ENCODE measurements at places on chromosomes 13 and 19. TPM values are rescaled to one million over a fixed set of nuclear protein-coding genes. Genes with fewer than 3 reads are reported as not detected.

The NUDT15 gene
- total RNA-seq, result 12.2 TPM

The ABCA7 gene
- total RNA-seq, result 161 TPM

DNA sequence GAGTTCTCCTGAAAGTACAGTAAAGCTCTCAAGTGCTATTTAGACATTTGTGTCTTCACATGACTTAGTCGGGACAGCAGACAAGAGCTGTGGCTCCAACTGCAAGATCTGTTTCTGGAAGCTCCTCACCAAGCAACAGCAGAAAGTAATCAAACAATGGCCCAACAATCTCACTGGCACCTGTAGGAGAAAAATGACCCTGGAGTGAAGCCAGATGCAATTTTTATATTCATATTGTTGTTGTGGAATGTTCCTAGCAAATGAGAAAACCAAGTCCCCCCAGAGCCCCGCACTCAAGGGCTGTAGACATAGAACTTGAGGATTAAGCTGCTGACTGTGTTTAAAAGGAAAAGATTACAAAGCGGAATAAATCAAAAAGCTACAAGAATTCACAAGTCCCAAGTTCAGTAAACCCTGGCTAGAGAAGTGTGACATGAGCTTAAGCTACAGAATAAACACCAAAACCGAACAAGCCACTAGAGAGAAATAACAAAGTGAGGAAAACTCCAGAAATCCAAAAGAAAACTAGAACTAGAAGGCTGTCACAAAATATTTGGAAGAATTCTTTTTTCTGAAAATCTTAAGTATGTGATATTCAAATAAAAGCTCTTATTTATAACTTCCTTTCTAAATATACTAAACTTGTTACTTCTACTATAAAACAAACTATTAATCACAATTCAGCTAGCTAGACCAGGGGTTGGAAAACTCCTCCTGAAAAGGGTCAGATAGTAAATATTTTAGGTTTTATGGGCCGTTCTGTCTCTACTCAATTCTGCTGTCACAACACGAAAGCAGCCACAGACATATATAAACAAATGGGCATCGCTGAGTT, 454.5 kb downstream of the SUCLA2 start:
- no peak for DNase-seq

DNA sequence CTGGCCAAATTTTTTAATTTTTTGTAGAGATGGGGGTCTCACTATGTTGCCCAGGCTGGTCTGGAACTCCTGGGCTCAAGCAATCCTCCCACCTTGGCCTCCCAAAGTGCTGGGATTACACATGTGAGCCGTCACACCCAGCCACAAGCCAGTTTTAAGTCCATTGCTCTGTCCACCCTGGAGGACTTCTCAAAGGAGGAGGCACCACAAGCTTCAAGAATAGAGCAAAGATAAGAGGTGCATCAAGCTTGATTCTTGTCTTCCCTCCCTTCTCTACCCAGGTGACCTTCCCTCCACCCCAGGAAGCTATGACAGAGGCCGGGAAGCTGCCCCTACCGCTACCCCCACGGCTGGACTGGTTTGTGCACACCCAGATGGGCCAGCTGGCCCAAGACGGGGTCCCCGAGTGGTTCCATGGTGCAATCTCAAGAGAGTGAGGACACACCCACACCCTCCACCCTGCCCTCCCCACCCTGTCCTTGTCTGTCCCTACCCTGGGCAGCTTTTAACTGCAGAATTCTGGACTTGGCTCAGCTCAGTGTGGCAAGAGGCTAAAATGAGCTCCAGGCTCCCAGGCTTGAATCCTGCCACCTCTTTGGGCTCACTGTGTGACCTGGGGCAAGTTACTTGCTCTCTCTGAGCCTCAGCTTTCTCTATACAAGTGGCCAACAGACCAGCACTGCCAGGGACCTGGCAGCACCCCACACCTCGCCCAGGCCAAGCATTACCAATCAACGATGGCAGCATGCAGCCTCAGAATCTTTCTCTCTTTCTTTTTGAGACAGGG, 5.2 kb downstream of the HSH2D start:
- DNase-seq, result no peak

- DNase-seq, result no peak
Measured at GRCh38 chr13:105721016-105721415, 814.4 kb downstream of the EFNB2 start.

DNA sequence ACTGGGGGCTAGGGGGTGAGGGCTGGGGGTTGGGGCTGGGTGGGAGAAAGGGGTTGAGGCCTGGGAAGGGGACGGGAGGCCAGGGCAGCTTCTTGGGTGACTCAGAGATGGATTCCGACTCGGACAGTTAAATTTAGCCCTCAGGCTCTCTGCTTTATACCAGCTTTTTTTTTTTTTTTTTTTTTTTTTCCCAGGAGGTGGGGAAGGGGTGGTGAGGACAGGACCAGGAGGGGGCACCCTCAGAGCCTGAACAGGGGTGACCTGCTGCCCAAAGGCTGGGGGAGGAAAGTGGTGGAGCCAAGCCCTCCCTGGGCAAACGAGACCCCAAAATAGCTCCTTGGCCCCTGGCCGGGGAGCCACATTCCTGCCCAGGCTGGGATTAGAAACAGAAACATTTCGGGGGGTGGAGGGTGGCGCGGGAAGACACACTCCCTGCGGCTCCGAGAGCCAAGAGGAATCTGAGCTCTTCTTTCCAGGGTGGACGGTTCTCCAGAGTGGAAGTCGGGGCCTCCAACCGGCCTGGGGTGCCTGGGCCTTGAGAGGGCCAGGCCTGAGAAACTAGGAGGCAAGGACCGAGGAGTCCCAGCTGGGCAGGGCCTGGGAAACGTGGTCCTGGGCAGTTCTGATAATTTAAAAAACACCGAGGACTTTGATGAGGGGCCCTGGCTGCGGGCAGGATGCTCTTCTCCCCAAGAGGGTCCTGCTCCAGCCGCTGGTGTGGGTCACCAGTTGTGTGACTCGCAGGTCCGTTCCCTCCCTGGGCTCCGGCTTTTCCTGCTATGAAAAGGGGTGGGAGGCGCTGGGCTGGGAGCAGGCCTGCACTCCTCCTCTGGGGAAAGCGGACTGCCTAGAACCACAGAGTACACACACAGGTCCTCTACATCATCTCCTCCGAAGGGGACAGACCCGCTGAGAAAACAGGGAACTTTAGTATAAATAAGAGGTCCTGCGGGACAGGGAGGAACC, 813 bp upstream of the DMPK start:
- no peak for DNase-seq

GRCh38 chr13:59441596-59442280, 722.0 kb downstream of the DIAPH3 start:
- DNase-seq, result no peak

All from CD4-positive, CD25-positive, alpha-beta regulatory T cell (primary cell).